Activated naive CD8-positive, alpha-beta T cell treated with anti-CD3 and anti-CD28 coated beads, Interleukin-2, amount 50 U/mL, for 24 hours (primary cell): ENCODE measurements at places on chromosomes 6 and 20.

GRCh38 chr20:11431621-11432020, 486.1 kb upstream of the BTBD3 start:
- DNase-seq = no peak

DNA sequence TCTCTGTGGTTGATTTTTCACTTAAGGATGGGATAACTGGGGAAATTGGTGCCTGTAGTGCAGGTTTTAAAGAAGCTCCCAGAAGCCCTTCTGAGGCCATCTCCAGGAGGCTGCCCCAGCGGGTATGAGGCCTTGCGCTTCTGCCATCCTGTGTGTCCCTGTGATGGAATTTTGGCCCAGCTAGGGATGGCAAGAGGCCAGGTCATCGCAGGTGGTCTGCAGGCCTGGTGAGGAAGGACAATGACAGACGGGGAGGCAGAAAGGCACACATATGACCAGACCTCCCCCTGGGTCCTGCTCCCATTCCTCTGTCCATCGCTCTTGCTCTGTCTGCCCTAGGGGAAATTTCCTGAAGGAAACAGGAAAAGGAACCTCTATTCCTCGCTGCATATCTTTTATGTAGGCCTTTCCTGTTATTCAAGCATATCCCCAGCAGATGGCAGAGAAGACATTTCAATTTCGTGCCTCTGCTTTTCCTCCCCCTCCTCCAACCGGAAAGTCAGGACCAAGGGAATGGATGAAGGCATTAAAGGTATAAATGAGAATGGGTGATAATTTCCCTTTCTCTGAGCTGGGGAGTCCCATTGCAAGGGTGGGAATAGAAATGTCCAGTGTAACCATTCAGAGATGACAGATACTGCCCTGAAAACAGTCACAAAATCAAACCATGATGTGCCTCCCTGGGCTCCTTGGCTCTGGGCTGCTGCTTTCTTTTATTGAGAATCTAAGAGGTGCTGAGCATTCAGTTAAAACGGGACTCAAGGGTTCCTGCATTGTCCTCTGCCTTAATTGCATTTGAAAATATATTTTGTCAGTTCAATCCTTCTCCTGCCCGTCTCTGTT, 17.6 kb upstream of the HLA-F start:
- DNase-seq = no peak

DNA sequence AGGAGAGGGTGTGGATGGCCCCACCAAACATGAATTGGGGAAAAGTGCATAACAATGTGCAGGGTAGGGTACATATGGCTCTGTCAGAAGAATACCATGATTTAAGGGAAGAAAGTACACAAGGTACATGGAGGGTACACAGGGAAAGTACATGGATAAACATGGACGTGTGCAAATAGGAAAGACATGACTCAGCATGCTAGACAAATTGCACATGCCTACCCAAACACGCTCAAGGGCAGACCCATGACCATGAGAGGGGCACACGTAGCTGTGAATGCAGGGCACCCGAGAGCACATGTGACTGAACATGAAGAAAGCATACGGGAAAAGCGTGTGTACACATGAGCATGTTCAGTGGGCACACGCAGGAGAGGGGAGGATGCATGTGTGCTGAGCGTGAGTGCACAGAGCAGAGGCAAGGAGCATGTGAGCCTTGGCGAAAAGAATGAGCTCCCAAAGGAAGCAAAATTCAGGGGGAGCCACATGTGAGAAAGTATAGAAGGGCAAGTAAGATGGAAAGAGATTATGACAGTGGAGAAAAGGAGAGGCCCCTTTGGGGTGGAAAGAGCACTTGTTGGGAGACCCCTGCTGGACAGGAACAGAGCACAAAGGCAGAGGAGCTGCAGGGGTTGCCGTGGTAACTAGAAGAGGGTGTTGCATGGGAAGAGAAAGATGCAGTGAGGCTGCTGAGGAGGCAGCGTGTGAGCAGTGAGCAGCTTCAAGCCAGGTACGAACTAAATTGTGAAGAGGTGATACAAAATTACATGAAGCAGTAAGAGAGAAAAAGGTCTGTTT, 17.8 kb downstream of the OR2H2 start:
- no peak for DNase-seq

- DNase-seq = no peak
Observed at GRCh38 chr20:50261471-50262212, 71.0 kb downstream of the CEBPB start.

DNA sequence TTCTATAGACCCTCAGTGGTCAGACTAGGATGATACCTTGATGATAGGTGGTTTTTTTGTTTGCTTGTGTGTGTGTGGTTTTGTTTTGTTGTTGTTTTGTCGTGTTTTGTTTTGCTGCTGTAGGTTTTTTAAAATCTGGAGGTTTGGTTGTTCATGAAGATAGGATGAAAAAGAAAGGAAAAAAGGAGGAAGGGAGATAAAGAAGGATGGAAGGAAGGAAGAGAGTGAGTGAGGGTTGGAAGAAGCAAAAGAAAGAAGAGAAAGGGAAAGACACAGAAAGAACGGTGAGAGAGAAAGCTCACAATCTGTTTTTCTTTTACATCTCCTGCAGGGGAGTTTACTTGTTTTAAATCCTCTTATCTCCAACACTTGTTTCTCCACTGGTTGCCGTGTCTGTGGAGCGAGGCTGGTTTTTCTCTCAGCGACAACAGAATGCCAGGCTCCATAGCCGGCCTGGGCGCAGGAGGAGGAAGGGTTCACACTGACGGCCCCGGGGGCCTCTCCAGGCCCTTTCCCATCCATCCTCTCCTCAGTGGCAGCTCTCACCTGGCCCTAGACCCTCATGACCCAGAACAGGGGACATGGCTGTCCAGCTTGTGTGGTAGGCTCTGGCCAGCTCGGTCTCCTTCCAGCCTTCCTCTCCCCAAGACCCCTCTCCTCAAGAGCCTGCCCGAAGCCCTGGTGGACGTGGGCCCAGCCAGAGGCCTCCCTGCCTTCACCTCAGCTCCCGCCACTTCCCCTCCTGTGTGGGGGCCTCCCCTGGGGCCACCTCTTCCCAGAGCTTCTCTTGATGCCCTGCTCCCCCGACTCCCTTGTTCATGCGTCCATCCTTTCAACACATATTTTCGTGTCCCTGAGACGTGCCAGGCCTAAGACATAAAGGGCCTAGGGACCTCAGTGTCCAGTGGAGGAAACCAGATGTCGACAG, 168.4 kb downstream of the VEGFA start:
- DNase-seq = no peak

GRCh38 chr6:558089-558488, 98.8 kb downstream of the HUS1B start:
- no peak for DNase-seq

- no peak for DNase-seq
Observed at GRCh38 chr6:150704447-150705192, 104.9 kb downstream of the PLEKHG1 start.
